ENCODE measurements at places on chromosomes 11 and 22.
A peak's percentile ranks its signal among the peaks of the same experiment; 100 is the strongest.

DNA sequence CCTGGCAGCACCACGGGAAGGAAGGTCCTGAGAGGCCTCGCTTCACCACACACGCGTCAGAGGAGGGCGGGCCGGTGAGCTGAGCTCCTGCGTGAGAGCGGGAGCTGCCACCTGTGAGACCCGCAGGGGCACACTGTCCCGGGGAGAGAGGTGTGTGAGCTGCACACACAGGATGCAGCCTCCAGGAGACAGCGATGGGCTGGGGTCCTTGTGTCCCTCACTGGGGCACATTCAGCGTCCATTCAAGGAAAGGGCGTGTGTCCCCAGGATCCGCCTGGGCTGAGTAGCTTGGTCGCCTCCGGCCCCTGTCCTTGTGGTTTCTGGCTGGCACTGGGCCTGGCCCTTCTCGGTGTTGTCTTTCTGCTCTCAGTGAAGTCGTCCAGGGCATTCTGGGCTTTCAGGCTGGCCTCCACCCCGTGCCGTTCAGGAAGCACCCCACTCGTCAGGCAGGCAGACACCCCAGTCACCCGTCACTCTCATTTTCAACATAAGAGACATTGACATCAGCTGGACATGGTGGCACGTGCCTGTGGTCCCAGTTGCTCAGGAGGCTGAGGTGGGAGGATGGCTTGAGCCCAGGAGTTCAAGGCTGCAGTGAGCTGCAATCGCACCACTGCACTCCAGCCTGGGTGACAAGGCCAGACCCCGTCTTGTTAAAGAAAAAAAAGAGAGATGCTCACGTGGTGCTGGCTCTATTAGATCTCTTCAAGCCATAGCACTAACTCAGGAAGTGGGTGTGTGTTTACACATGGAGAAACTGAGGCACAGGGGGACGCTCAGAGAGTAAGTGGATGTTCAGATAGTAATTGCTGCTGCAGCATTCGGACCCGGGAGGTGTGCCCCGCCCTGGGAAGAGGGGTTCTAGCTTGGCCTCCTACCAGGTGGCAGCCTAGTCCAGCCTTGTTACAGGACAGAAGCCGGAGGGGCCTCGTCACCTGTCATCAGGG, 1081.6 kb downstream of the BRD1 start:
- no peak for DNase-seq

DNA sequence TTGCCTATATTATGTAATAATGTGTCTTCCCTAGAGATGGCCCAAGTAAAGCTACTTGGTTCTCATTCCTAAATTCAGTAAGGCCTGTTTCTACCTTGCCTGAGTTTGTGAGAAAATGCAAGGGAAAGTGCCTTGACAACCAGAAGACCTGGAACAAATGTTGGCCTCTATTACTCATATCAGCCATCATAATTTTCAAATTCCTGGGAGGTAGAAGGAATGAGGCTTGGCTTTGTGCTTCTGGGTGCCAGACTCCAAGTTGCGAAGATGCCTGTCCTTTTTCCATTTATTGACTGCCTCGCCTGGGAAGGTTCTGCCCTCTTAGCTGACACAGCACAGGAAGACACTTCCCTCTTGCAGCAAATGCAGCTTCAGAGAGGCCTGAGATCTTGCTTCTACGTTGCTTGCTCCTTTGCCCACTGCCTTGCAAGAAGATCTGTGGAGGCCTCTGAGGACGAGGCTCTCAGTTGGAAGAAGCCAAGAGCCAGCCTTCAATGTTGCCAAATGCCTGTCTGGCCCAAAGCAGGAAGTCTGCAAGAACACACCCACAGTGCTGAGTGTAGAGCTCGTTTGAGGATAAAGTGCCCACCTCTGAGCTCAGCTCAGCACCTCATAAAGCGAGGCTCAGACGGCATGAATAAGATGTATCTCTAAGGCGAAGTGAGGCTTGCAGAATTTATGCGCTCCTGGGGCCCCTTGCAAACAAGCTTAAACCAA, 120.1 kb downstream of the GALNT18 start:
- no peak for DNase-seq

DNA sequence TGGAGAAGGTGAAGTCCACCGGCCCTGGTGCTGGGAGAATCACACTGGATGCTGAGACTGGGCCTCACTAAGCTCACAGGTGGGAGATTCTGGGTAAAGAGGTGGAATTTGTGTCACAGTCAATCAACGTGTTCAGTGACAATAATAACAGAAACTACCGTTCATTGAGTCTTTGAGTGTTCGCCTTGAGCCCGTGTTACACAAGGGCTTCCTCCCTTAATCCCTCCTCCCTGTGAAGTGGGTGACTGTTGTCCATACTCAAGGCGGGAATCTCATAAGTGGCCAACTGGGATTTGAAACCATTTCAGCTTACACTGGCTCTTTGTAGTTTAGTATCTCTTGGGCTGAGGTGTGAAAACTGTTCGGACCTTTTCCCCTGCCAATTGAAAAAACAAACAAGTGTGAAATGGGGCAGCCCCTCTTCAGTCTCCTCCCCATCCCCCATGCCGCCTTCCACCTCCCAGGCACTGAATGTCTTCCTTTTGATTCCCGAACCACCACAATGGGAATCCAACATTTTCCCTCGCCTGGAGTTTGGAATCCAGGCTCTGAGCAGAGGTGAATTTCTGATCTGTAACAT, 502.4 kb downstream of the MIAT start:
- DNase-seq: no peak

DNA sequence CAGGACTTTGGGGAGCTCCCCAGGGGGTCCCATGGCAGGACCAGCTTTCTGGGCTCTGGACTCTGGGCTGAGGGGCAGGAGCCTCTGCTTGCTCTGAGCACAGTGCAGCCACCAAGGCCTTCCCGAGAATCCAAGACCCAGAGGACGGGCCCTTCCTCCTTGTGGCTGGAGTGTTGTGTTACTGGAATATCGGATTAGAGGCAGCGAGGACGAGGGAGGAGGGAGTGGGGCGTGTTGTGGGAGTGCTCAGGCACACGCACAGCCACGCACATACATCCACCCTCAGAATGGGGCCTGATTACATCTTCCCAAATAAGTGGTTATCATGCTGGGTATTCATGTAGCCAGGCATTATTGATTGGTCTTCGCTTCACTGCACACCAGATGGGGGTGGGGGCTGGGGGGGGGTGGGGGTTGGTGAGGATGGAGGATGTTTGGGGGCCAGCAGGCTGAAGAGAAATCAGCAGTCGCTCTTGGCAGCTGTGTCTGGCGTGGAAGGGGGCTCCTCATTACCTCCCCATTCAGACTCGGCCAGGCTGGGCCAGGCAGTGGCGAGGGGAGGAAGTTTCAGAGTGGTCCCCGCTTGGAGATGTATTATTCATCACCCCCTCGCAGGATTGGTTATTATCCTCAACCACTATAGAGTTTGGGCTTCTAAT, 120.9 kb downstream of the ST3GAL4 start:
- DNase-seq: no peak

GRCh38 chr11:42410251-42410955, 901.4 kb upstream of the API5 start:
- DNase-seq: no peak

GRCh38 chr22:42937164-42937843, 77.6 kb downstream of the PACSIN2 start:
- DNase-seq: peak; percentile 46

DNA sequence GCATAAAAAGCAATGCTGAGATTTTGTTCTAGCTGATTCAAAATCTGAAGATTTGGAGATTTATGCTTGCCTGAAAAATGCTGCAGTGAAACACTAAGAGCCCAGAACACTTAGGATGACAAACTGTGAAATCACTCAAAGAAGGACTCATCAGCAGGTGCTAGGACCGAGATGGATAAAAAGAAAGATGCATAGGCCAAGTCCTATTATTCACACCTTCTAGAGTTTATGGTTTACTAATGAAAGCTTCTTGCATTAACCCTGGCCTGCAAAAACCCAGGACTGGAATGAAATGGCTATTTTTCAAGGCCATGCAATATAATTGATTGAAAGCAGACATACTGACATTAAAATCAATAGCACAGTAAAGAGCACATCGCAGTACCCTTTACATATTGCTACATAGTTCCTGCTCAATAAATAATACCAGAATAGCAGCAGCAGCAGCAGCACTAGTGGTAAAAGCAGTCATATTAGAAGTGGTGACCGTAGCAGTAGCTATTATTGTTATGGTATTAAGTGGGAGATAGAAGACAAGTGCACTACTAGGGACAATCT, 161.7 kb downstream of the RAB38 start:
- DNase-seq: no peak

DNA sequence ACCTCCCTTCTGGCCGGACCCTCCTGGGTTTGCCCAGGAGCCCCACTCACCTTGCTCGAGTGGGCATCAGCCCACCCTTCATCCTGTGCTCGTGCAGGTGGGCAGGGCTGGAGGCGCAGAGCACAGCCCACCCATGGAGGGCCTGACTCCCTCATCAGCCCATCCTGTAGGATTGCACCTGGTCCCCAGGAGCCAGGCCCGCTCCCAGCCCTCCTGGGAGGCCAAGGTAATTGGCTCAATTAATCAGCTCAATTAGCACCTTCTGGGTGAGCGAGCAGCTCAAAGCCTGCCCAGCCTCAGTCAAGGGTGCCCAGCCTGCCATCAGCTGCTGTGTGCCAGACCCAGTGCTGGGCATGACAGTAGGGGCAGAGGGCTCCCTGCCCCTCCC, 58.1 kb upstream of the NECTIN1 start:
- no peak for DNase-seq

- no peak for DNase-seq
These were observed 817.0 kb downstream of the NTM start for GRCh38 chr11:132187386-132187785.

DNA sequence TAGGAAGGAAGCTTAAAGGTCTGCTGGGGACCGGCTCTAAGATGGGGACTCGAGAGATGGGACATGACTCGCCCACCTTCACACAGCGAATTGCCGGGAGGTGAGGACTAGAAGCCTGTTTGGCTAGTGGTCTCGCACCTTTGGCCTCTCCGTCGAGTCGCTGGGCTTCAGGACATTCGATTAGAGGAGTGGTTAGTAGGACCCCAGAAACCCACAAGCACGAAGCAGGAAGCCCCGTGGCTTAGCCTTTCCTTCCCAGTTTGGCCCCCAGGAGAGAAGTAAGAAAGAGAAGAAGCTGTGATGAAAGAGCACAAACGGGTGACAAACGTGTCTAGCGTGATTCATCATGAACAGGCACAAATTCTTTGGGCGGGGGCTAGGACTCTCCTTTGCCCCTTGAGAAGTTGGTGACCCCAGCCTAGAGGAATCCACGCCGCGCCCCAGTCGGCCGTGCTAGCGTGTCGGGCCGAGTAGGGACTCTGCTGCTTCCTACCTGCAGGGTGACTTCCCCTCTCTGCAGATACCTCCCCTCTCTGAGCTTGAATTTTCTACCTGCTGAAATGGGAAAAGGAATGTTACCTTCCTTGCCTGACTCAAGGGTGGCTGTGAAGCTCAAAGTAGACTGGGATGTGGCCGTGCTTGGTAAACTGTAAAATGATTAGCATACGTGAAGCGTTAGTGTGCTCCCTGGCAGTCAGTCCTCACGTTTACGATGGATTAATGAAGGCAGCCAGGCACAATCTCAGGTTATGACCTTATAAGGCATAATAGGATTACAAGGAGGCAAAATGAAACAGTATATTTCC, 1.1 kb upstream of the ADM start:
- DNase-seq: peak; percentile 33

DNA sequence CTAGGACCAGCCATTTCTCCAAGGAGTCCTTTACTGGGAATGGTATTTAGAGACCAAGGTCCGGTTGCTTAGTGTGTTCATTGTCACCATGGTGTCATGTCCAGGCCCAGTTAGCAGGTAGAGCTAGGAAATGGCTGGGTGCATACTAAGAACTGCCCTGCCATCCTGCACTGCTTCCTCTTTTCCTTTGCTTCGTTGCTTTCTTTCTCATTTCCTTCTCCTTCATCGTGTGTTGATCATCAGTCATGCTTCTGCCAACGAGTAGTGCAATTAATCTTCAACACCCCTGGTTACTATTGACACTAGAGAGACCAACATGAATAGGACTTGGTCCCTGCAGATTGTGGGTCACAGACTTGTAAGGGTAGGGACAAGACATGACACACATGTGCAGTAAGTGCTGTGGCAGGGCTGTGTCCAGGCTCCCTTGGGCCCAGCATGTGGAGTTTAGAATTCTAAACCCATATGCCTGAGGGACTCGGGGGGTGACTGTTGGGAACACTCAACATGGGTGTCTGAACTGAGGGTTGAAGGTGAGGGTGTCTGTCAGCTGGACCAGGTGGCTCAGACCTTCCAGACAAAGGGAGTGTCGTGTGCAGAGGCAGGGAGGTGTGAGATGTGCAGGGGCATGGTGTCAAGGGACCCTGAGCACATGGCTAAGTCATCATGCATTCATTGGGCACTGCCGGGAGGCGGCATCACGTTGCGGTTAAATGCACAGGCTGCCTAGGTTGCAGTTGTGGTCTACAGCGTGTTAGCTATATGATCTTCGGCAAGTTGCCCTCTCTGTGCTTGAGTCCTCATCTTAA, 42.6 kb downstream of the ST14 start:
- no peak for DNase-seq

GRCh38 chr11:69497221-69497787, 15.8 kb downstream of the LINC01488 start:
- no peak for DNase-seq

DNA sequence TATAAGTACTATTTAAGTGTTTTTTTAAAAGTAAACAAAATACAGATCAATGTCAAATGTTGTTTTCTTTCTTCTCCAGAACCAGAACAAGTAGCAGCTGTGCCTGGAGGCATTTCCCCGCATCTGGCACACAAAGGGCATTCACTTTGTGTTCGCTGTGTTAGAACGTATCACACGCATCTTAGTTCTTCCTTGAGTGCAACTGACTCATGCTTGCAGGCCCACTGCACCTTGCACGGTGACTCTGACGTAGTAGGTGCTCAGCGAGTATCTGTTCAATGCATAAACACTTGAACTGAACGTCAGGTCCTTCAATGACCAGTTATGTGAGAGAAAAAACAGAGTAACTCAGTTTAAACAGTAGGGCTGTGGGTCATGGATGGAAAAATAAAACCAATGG, 3.5 kb downstream of the IFT27 start:
- no peak for DNase-seq

GRCh38 chr11:77502346-77502905, 28.5 kb upstream of the PAK1 start:
- DNase-seq: no peak

- DNase-seq: no peak
These were observed 89.8 kb upstream of the RTL6 start for GRCh38 chr22:44587737-44588310.

DNA sequence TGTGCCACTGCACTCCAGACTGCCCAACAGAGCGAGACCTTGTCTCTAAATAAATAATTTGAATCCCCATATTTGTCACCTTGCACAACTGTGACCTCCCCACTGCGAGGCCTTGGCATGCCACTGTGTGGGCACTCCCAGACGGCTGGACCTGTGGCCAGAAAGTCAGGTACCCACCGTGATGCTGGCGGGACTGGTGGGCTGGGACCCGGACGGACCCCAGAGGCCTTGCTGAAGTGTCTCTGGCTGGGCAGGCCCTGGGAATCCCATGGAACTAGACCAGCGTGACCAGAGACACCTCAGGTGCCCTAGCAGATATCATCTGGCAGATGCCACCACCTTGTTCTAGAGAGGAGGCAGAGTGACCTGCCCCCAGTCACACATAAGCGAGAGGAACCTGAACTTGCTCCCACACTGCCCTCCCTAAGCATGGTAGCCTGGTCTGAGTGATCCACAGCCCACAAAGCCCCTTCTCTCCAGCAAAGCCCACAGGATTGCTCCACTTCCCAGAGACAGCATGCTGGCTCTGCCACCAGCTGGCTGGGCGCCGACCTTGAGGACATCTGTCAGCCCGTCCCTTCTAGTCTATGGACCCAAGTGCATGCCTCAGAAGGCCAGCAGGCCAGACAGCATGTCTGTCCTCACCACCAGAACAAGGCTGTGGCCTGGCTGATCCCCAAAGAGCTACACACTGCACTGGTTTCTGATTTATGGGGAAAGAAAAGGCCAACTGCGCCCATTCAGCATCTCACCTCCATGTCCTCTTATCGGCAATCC, 9.5 kb downstream of the MACROD1 start:
- no peak for DNase-seq

- DNase-seq: no peak
These were observed 11.9 kb downstream of the OTOG start for GRCh38 chr11:17558916-17559315.
